Large intestine (tissue), 12 donors: ENCODE measurements at places on chromosomes 12 and 14. TPM values are rescaled to one million over a fixed set of nuclear protein-coding genes. Genes with fewer than 3 reads are reported as not detected.

DNA sequence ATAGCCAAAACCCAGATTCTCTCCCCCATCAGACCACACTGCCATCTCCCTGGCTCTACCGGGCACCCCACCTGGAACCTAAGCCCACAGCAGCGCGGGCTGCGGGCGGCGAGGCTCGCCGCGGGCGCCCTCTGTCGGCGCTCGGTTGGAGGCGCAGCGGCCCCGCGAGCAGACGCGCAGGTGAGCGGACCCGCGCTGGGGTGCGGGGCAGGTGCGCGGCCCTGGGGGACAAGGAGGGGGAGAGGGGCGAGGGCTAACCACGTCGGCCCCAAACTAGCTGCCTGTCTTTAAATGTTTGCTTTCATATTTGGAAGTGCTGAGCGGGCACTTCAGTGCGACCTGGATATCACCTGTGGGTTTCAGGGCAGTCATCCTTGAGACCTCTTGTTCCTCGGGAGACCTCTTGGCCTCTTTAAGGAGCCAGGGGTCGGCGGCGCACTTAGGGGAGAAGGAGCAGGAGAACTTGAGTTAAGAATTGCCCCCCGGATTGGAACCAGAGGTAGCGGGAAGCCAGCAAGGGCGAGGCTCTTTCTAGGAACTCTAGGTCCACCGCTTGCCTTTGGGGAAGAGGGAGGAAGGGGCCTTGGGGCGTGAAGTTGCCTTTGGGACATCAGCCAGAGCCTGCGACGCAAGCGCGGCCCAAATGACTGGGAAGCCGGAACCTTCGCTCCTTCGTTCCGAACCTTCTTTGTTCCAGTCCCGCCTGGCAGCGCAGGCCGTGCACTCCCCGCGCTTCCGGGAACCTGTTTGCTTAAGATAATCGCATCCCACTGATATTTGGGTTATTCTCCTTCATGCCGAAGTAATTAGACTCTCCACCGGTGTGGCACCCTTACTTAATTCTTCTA lies 78.7 kb downstream of the NEDD1 start:
- no peak overlapping the region for H3K27ac ChIP-seq
- peak; percentile 12 for DNase-seq
- no peaks in the 10 kb centered on the region for H3K36me3 ChIP-seq

GRCh38 chr12:120763250-120763649 lies 37.6 kb downstream of the ACADS start:
- no peak overlapping the region for H3K27ac ChIP-seq
- H3K36me3 ChIP-seq: peaks cover 72% of the 10 kb centered on the region
- no peaks in the 10 kb centered on the region for H3K27me3 ChIP-seq
- DNase-seq: no peak
- no peak overlapping the region for H3K4me3 ChIP-seq

DNA sequence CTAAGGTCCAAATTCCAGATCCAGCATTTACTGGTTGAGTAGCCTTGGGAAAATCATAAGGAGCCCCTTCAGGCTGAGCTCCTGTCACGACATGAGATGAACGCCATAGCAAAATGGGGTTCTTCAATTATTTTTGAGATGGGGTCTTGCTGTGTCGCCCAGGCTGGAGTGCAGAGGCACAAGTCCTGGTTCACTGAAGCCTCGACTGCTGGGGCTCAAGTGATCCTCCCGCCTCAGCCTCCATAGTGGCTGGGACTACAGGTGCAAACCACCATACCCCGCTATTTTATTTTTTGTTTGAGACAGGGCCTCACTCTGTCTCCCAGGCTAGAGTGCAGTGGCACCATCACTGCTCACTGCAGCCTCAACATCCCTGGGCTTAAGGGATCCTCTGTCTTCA lies 25.7 kb upstream of the GPR68 start:
- no peak overlapping the region for H3K4me3 ChIP-seq
- no peak for DNase-seq
- H3K27ac ChIP-seq: no peak overlapping the region
- H3K27me3 ChIP-seq: no peaks in the 10 kb centered on the region
- H3K36me3 ChIP-seq: peaks cover 29% of the 10 kb centered on the region

GRCh38 chr12:49783917-49784676 lies 42.7 kb downstream of the TMBIM6 start:
- H3K4me1 ChIP-seq: no peaks in the 10 kb centered on the region
- no peak overlapping the region for H3K4me3 ChIP-seq
- H3K27me3 ChIP-seq: peaks cover 11% of the 10 kb centered on the region
- no peaks in the 10 kb centered on the region for H3K36me3 ChIP-seq
- H3K27ac ChIP-seq: no peak overlapping the region

- DNase-seq: no peak
- peaks cover 8% of the 10 kb centered on the region for H3K27me3 ChIP-seq
- no peaks in the 10 kb centered on the region for H3K36me3 ChIP-seq
- no peak overlapping the region for H3K27ac ChIP-seq
- H3K4me1 ChIP-seq: no peaks in the 10 kb centered on the region
- no peak overlapping the region for H3K4me3 ChIP-seq
Measured at GRCh38 chr12:1845886-1846285, 25.5 kb downstream of the LRTM2 start.

DNA sequence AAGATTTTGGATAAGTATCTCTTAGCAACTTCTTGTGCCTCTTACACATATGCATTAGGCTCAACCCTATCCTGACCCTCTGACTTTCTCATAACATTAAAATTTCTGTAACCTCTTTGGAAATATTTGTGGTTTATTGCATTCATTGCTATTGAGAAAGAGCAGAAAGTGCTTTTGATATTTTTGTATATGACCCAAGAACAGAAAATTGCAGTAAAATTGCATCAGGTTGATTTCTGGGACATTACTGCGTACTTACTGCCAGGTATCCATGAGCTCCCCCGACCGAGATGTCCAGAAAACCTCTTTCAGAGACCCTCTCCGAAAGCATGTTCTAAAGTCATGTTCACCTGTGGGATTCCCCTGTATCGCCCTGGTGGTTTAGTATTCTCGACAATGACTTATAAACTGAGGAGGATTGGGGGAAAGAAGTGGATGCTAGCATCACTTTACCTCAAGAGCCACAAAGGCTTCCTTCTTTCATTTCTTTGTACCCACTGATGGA lies 14.5 kb upstream of the IL22 start:
- no peak overlapping the region for H3K4me3 ChIP-seq
- H3K27ac ChIP-seq: no peak overlapping the region
- no peak for DNase-seq

Gene TNFAIP2
- 21.0 TPM for polyA plus RNA-seq

Gene SGPP1
- polyA plus RNA-seq: 8.6 TPM

DNA sequence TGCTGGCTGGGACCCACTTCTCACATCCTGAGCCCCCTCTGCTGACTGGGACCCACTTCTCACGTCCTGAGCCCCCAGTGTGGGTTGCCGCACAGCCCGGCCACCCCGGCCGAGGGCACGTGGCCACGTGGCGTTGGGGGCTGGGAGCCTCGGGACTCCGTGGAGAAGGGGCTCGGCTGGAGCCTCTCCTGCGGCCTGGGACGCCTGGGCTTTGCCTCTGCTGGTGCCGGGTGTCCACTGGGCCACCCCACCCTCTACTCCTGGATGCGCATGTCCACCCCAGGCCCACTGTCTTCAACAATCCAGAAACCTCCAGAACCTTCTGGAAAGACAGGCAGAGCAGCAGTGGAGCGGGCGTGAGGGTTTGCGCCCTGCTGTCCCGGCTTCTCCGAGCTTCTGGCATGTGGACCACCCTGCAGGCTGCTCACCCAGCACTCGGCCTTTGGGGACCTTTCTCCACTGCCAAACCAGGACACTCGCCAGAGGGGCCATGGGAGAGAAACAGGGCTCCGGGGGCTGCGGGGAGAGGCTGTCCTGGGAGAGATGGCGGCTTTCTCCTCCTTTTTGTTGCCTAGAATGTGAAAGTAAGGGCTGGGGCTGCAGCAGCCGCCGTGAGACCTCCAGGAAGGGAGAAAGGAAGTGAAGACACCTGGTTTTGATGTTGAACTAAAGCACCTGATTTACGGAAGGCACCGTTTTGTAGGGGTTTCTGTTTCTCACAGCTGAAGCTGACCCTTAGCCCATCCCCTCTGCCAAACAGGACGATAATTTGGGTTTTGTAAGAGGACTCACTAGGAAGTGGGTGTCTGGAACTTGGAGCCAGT lies 30.0 kb downstream of the NOC4L start:
- no peaks in the 10 kb centered on the region for H3K36me3 ChIP-seq
- DNase-seq: no peak
- no peak overlapping the region for H3K4me3 ChIP-seq
- no peaks in the 10 kb centered on the region for H3K4me1 ChIP-seq
- peaks cover 32% of the 10 kb centered on the region for H3K27me3 ChIP-seq
- H3K27ac ChIP-seq: no peak overlapping the region

Gene KRT73
- 0.97 TPM for polyA plus RNA-seq

DNA sequence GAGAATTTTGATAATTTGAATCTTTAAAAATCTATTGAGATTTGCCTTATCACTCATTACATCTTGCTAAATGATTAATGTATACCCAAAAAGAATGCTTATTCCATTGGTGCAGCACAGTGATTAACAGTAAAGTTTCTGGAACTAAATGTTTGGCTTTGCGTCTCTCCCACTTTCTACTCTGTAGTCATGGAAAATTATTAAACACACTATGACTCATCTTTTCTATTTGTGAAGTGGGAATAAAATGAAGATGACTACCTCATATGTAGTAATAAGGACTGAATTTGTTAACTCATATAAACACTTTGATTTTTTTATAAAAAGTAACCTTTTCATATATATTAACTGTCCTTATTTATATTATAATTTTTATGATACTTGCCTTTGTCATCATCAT lies 118.1 kb downstream of the RERGL start:
- H3K4me1 ChIP-seq: no peaks in the 10 kb centered on the region
- no peak for DNase-seq
- no peak overlapping the region for H3K27ac ChIP-seq
- no peak overlapping the region for H3K4me3 ChIP-seq
- H3K36me3 ChIP-seq: no peaks in the 10 kb centered on the region
- H3K27me3 ChIP-seq: no peaks in the 10 kb centered on the region

Gene WDHD1
- 8.1 TPM for polyA plus RNA-seq

- H3K27me3 ChIP-seq: no peaks in the 10 kb centered on the region
- H3K4me3 ChIP-seq: no peak overlapping the region
- H3K27ac ChIP-seq: no peak overlapping the region
- H3K36me3 ChIP-seq: no peaks in the 10 kb centered on the region
Measured at GRCh38 chr14:61712137-61712536, 16.8 kb downstream of the HIF1A start.

Gene KCNJ8
- polyA plus RNA-seq: 7.6 TPM

- DNase-seq: no peak
- H3K4me3 ChIP-seq: no peak overlapping the region
- no peaks in the 10 kb centered on the region for H3K36me3 ChIP-seq
- H3K27ac ChIP-seq: no peak overlapping the region
- no peaks in the 10 kb centered on the region for H3K27me3 ChIP-seq
Measured at GRCh38 chr12:1978078-1978862, 26.0 kb downstream of the DCP1B start.

- no peak overlapping the region for H3K4me3 ChIP-seq
- no peaks in the 10 kb centered on the region for H3K4me1 ChIP-seq
- peaks cover 19% of the 10 kb centered on the region for H3K36me3 ChIP-seq
- no peaks in the 10 kb centered on the region for H3K27me3 ChIP-seq
Measured at GRCh38 chr14:35766700-35767082, 42.4 kb downstream of the RALGAPA1 start.

Gene OVCH1
- polyA plus RNA-seq: 0.28 TPM

Gene SLC39A5
- 524 TPM for polyA plus RNA-seq

Gene MIPOL1
- polyA plus RNA-seq: 10.0 TPM

DNA sequence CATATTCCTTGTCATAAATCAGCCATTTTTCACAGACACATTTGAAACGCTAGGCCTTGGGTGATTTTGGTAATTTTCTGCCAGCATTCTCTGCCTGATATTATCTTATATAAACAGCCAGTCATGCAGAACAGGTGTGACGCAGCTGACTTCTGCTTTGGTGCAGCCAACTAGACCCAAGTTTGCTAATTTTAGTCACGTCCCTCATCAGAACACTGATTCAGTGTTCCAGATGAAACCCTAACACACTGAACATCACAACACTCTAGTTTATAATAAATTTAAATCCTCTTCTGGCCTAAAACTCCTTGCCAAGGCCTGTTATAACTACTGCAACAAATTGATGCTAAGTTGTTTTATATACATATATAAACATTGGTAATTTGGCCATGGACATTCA lies 386.1 kb downstream of the SEC23A start:
- no peak overlapping the region for H3K4me3 ChIP-seq
- H3K36me3 ChIP-seq: no peaks in the 10 kb centered on the region
- no peak for DNase-seq

DNA sequence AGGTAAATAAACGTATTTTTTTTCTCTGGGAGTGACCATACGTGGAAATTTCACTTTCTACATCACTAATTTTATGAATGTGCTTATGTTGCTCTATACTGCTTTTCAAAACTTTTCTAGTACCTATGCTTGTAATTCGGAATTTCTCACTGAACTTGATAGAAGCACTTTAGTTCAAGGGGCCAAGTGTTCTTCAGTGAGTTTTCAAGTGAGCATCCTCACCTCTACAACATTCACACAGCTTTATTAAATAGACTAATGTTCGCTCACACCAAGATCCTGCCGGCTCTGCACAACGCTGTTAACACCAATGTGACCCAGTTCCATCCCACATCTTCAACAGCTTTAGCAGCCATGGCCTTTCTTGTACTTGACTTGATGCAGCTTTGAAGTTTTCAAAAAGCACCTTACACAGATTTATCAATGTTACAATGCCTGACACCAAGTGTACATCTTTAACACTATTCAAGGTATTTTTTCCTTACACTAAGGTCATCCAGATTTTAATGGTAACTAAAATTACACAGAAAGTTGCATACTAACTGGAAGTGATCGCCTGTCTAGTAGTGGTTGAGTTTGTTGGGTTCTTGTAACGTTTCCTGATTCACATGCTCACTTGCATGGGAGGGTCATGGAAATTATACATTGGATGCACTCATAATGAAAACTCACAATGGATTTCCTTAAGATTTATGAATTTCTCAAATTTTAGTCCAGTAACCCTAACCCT lies 4.5 kb downstream of the UBC start:
- H3K36me3 ChIP-seq: peaks cover 27% of the 10 kb centered on the region
- H3K27ac ChIP-seq: no peak overlapping the region
- H3K27me3 ChIP-seq: no peaks in the 10 kb centered on the region
- DNase-seq: no peak

- peaks cover 6% of the 10 kb centered on the region for H3K27me3 ChIP-seq
- H3K36me3 ChIP-seq: no peaks in the 10 kb centered on the region
- no peak overlapping the region for H3K4me3 ChIP-seq
- DNase-seq: no peak
Measured at GRCh38 chr14:72636094-72636493, 257.8 kb downstream of the DPF3 start.

DNA sequence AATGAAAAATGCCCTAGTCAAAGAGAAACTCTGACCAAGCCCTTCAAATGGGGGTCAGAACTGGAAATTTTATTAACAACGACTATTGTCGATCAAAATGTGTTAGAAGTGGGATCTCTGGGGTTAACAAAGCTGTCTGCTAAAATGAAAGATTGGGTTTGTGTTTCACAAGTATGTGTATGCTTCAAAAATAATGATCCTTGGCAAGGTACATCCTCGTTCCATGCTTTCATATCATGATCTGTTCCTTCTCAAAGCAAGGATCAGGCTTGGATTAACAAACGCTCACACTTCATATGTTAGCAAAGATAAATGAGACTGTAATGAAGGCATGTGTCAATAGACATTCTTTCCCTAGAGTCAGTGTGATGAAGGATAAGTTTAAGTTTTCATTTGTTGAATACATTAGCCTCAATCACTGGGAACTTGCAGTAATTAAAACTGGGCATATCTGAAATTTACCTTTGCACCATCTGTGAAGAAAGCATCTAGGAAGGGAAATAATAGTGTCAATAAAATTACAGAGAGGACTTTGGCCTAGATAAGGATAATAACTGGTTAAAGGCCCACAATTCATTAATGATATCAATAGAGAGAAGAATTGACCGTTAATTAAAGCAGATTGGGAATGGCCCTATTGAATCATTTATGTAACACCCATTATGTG lies 91.8 kb downstream of the RIN3 start:
- peak; percentile 50 for DNase-seq
- peaks cover 4% of the 10 kb centered on the region for H3K4me1 ChIP-seq
- H3K36me3 ChIP-seq: no peaks in the 10 kb centered on the region
- no peaks in the 10 kb centered on the region for H3K27me3 ChIP-seq
- no peak overlapping the region for H3K4me3 ChIP-seq
